Stimulated activated CD8-positive, alpha-beta memory T cell treated with anti-CD3 and anti-CD28 coated beads, Interleukin-2, amount 100 ng/mL, for 1 hour (primary cell): ENCODE measurements at places on chromosomes 12 and 14.

GRCh38 chr14:91374287-91374878 lies 43.2 kb downstream of the CCDC88C start:
- no peak for DNase-seq

GRCh38 chr12:94689002-94689645 lies 38.8 kb upstream of the TMCC3 start:
- no peak for DNase-seq

DNA sequence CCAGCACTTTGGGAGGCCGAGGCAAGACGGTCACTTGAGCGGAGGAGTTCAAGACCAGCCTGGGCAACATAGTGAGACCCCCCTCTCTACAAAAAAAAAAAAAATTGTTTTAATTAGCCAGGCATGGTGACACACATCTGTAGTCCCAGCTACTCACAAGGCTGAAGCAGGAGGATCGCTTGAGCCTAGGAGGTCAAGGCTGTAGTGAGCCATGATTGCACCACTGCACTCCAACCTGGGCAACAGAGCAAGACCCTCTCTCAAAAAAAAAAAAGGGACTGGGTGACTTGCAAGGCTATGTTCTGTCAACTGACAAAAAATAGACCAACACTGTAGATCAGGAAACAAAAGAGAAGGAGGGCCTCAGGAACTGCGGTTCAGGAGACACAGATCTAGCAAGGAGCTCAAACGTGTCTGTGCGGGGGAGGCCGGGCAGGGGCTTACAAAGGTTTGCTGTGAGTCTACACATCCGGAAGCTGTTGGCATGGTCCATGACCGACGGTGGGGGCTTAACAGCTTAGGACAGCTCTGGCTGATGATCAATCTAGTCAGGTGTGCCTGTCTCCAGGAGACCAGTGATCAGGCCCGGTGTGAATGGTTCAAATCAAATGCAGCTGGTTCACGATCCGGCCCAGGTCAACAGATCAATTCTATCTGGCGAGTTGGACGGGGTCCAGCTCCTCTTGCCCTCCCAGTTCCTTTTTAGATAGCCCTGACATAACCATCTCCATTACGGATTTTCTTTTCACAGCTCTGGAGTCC lies 31.7 kb upstream of the INF2 start:
- DNase-seq: no peak

DNA sequence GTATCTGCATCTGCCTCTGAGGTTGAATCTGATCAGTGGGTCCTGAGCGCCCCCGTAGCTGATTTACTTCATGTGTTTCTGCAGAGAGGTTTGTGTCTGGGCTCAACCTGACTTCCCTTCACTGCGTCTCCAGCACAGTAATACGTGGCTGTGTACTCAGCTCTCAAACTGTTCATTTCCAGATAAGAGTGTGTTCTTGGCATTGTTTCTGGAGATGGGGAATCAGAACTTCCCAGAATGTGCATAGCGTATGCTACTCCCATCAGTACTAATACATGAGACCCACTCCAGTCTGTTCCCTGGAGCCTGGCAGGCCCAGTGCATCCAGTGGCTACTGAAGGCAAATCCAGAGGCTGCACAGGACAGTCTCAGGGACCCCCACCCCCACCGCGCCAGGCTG lies 1297.2 kb downstream of the TMEM121 start:
- DNase-seq: no peak

DNA sequence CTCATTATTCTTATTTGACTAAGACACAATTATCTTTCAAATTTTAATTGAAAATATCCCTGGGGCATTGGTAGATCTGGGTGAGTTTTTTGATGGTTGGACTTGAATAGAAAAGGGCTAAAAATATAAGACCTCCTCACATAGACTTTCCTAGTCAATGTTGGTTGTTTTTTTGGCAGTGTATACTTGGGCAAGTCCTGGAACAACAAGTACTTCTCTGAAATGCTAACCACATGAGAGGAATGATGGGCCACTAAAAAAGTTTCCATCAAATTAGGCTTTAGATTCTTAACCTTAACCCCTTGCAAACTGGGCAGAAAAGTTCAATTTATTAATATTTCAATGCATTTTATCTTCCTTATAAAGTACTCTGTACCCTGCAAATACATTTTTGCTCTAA lies 97.6 kb downstream of the FGD4 start:
- DNase-seq: no peak
